ENCODE measurements at places on chromosomes 16 and 17.

DNA sequence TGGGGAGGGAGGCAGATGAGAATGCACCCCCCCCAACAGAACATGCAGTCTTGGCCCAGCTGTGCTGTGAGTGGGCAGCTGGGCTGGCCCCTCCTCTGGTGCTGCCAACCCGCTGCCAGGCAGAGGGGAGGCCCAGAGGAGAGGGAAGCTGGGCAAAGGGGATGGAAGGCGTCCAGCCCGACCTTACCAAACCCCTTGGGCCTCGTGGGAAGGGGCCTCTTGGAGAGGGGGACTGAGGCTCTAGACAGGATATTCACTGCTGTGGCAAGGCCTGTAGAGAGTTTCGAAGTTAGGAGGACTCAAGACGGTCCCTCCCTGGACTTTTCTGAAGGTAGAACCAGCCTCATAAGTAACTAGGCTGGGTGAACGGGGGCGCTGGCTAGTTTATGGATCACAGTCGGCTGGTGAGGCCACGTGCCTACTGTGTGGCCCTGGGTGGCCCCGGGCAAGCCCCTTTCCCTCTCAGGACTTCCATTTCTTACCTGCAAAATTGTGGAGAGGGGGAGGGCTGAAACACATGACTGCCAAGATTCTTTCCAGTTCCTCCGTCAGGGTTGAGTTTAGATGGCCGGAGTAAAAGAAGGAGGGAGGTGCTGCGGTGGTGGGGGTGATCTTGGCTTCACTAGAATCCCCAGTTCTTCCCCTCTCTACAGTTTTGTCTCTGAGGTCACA is 857 bp upstream of the STAT5A start:
- DNase-seq, result no peak

- DNase-seq, result no peak
Observed at GRCh38 chr17:18996458-18996857, 8.1 kb downstream of the FAM83G start.

DNA sequence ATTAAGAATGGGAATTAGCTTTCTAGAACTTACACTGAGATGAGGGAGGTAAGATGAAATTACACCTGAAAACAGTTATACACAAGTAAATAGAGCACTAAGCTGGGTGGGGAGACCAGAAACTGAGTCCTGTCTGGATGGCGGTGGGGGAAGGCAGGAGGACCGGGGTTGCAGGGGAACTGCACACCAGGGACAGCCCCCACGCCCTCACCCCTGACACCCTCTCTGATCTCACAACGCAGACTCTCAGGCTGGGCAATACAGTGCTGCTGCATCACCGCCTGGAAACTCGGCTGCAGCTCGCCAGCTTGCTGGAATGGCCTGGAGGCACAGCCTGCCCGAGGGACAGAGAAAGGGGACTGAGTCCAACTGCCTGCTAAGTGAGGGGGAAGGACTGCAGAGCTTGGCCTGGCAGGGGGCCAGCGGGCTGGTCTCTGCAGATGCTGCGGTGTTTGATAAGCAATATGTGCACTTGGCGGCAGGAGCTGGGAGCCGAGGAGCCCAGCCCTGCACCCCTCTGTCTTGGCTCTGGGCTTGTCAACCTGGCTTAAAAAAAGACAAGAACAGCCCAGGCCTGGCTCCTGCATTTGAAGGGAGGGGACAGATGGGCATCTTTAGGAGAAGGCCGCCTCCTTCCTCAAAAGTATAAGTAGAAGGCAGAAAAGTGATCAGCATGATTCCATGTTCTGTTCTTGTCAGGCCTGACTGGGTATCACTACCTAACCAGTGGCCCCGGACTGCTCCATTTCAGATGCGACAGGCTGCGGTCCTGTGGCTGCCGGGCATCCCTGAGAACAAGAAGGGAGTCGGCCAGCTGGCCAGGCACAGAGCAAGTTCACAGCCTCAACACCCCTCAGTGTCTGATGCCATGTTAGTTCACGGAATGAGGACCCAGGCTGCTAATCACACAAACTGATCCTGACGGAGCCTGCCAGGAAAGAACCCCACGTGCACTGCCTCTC is 30.2 kb downstream of the SPHK1 start:
- DNase-seq, result no peak

GRCh38 chr16:27242868-27243590 is 25.5 kb downstream of the NSMCE1 start:
- no peak for DNase-seq

DNA sequence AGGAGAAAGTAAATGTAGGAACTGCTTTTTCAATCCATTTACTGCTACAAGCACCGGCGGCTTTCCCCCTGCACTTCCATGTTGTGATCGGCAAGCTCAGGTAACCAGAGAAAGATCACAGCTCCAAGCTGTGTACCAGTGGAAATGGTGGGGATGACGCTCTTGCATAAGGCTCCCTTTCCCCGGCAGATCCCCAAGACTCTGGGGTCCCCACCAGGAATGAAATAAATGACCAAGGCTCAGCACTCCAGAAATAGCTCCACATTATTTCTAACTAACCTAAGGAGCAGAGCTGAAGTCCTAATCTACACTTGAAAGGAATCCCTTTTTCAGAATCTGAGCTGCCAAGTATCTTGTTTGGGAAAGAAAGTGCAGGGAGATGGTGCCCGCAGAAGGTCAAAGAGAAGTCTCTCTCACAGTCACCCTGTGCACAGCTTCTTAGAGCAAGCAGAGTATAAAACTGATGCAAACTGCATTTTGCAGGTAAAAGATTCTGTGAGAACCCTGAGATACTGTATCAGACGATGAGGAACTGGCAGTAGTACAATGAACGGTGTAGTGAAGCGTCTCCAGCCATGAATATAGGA is 11.1 kb downstream of the GRB2 start:
- DNase-seq, result no peak

DNA sequence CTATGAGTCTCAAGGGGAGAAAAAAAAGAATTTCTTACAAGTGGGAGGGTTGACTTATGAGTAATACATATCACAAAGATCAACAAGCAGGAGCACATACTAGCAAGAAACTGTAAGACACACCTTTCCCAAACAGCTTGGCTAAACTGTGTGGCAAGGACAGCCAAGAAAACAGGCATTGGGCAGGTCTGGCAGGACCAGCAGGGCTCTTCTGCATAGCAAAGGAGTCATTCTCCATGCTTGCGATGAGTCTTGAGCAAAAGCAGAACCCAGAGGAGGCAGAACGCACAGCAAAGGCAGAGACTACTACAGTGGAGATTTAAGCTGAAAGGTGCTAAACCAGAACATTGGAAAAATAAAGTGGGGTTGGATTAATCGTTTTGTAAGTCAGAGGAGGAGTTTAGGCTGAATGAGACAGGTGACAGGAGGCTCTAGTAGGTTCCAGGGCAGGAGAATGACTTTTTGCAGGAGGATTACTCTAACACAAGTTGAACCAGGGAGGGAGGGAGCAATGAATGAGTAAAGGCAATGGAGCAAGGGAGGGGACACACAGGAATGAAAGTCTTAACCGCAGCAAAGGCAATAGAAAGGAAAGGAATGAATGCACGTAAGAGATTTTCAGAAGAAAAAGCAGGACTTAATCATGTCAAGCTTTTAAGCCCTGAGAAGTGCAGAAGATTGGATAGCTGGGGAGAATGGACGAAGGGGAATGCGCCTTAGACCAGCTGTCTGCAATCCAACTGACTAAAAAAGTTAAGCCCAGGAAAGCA is 2.7 kb downstream of the N4BP1 start:
- peak; percentile 97 for DNase-seq

- DNase-seq, result peak; percentile 73
Observed at GRCh38 chr17:74177018-74177450, 26.4 kb upstream of the RPL38 start.

GRCh38 chr16:61897657-61898056 is 138.6 kb downstream of the CDH8 start:
- no peak for DNase-seq

DNA sequence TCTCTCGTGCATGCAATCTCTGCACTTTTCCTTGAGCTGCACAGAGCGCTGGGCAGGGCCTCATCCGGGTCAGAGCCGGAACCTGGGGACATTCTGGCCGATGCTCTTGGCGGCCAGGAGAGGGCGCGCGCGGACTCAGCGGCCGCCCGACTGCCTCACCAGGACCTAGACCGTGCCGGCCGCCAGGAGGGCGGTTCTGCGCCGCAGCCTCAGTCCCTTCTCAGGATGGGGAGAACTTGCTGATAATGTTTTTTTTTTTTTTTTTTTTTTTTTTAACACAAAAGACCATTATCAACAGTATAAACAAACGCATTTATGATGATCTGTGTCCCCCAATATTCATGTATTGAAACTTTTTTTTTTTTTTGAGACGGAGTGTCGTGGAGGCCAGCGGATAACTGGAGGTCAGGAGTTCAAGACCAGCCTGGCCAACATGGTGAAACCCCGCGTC is 8.1 kb upstream of the FLYWCH2 start:
- peak; percentile 55 for DNase-seq

DNA sequence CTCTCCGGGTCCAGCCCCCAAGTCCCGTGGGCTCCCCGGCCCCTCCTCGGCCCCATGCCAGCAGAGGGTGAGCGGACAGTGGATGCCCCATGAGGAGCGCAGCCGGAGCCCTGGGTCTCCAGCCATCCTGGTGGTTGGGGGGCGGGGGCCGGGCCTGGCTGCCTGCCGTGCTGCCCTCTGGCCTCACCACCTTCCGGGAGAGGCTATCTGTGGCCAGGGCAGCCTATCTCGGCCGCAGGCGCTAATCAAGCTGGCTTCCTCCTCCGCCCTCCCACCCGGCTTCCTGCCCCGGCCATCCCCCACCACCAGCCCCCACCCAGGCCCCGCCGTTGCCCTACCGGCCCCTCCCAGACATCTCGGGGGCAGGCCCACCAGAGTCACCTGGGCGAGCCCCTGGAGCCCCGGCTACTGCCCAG is 46.8 kb downstream of the ZFPM1 start:
- no peak for DNase-seq

DNA sequence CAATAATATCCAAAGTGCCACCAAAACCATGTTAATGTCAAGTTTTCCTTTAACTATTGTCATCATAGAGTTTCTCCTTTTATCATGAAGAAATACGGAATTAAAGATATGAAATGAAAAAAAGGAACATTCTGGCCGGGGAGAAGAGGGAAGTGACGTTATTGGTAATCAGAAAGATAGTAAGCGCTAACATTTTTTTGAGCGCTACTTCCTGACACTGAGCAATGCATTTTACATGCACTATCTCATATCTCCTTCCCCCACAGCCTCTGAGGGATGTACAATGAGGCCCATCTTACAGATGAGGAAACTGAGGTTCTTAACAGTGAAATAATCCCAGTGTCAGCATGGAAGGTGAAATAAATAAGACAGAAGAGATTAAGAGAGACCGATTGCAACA is 410.9 kb downstream of the SOX9 start:
- no peak for DNase-seq

DNA sequence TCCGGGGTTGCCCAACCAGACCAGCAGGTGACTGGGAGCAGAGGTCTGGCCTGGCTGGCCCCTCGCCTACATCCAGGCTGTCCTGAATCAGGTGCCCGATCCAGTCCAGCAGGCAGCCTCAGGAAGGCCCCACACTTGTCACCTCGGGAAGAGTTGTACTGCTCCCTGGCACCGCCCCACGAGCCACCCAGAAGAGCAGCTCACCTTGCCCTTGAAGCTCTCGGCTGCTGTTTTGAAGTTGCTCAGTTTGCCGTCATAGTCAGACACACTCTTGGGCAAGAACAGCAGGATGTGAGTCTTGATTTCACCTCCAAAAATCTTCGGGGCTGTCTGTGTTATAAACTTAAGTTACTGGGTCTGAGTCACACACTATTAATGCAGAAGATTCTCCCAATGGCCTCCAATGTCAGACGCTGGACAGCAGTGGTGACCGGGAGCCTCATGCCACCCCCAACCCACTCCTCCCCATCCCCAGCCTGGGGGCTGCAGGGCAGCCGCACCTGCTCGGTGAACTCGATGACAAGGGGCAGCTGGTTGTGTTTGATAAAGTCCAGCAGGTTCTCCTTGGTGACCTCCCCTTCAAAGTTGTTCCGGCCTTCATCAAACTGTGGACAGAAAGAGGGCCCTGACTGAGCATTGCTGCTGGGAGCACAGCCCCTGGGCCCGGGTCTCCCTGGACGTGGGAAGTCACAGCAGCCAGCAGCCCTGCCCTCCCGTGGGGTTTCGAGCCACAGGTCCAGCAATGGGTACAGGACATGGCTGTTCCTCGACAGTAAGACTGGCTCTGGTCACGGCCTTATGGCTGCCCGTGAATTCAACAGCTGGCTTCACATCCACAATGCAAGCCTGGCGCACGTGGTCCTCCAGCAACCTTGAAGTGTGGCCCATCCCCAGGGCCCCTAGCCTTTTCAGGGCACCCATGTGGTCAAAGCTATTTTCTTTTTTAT is 12.2 kb upstream of the PPP1R27 start:
- DNase-seq, result no peak

GRCh38 chr17:77375917-77376651 is 235.3 kb downstream of the SEC14L1 start:
- peak; percentile 59 for DNase-seq

DNA sequence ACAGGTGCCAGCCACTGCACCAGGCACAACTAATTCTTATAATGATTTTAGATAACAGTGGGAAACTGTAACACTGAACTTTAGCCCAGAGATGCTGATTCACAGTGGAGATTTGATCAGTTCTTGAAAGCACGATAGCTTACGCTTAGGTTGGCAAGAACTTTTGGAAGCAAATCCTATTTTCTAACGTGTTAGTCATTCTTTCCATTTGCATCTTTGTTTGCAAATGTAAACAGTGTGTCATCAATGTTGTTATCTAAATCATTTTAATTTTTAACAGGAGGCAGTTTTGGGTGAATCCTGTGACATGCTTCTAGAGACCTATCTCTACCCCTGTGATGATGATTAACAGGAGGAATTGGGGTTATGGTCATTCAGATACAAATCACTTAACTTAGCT is 35.7 kb upstream of the GNA13 start:
- DNase-seq, result no peak

DNA sequence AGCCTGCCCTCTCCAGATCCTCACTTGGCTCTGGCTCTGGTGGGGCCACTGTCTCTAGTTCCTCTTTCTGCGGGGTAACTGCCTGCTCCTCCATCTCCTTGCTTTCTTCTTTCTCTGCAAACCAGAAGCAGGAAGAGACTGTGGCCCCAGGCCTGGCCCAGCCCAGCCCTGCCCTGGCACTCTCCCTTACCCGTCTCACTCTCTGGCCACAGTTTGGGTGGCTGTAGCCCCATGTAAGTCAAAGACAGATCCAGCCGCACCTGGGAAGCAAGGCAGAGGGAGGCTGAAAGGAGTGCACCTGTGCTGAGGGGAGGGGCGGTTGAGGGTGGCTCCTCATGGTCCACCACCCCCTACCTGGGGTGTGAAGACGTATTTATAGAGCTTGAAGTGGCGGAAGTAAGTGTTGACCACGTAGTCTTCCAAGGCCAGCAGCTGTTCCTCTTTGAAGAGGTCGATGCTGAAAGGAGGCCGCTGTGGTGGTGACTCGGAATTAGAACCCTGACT is 2.8 kb downstream of the CFAP119 start:
- DNase-seq, result no peak

DNA sequence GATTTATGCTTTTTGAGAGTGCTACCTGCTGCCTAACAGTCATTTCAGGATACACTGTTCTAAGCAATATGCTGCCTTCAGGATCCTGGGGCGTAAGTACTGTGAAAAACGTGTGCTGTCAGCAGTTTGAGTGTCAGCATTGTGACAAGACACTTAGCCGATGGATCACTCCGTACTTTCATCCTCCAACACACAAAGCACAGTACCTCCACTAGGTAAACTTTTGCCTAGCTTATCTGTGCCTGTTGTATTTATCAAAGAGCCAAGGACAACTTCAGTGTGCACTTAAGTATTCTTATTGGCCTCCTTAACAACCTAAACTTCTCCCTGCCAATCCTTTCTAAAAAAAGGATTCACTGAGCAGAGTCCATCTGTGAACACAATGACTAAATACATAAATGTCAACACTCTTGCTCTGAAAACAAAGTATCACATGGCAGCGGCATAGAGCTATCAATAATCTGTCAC is 33.8 kb upstream of the PHLPP2 start:
- DNase-seq, result no peak

Measured in mammary epithelial cell (primary cell).